ENCODE measurements at places on chromosomes 16 and 17.

DNA sequence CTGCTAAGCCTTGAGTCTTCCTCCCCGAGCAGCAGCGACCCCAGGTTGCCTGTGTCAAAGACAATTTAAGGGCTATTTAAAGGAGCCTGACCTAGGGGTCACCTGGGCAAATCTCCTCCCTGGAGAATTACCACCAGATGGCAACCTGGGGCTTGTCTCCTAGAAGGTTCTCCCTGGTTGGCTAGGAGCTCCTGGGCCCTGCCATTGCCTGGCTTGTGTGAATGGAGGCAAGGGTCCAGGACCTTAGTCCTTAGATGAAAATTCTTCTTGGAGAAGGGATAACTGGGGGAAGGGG lies 51.3 kb upstream of the TAC4 start:
- DNase-seq: no peak

- DNase-seq: no peak
Observed at GRCh38 chr17:3887804-3888203, 5.0 kb downstream of the CAMKK1 start.

- DNase-seq: no peak
Observed at GRCh38 chr17:3935825-3936355, 19.6 kb upstream of the P2RX1 start.

GRCh38 chr17:63170795-63171194 lies 204.8 kb downstream of the TANC2 start:
- DNase-seq: no peak

GRCh38 chr17:69018687-69019086 lies 42.0 kb downstream of the ABCA9 start:
- DNase-seq: no peak

GRCh38 chr16:78748220-78748929 lies 648.9 kb downstream of the WWOX start:
- DNase-seq: peak; percentile 17

DNA sequence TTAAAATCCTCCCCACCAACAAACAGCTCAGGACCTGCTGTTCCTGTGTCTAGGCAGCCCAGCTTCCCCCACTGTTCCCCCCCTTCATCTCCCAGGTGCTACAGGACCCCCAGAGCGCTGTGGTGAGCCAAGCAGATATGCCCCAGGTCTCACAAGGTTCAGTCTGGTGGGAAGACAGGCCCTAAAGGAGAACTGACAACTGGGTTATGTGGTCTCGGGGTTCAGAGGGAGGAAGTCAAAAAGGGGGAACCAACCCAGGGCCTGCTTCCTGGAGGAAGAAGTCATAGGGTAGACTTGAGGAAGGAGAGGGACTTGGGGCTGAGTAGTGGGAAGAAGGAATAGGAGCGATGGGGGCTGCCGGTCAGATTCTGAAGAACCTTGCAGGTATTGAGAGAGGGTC lies 2.6 kb downstream of the RIPOR1 start:
- DNase-seq: no peak

DNA sequence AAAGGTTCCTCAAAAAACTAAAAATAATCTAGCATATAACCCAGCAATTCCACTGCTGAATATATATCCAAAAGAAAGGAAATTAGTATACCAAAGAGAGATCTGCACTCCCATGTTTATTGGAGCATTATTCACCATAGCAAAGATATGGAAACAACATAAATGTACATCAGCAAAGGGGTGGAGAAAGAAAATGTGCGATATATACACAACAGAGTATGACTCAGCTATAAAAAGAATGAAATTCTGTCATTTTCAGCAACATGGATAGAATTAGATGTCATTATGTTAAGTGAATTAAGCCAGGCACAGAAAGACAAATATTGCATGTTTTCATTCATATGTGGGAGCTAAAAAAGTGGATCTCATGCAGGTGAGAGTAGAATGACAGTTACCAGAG lies 279.6 kb upstream of the AXIN2 start:
- DNase-seq: no peak

DNA sequence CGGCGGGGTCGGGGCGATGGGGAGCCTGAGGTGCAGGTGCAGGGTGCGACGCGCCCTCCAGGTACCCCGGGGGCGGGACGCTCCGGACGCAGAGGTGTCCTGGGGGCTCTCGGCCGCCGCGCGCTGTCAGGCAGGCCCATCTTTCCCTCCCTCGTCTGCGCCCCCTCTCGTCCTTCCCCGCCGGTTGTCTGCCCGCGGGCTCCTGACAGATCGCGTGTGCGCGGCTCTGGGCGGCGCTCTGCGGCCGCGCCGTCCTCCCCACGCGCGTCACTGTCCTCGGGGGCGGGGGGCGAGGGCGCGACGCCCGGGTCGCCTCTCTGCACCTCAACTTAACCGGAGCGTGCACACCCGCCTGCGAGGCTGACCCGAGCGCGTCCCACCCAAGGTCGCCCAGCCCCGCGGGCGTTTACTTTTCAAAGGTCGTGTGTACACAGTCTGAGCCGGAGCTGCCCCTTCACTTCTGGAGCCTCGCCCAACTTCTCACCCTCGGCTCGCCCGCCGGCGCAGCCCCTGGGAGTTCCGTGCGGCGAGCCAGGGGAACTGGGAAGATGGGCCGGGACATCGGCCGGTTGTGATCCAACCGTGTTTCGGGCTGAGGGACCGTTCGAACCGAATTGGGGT lies 512 bp downstream of the AKAP1 start:
- DNase-seq: peak; percentile 90

- peak; percentile 77 for DNase-seq
Observed at GRCh38 chr16:2532494-2533141, 1.4 kb upstream of the CEMP1 start.

DNA sequence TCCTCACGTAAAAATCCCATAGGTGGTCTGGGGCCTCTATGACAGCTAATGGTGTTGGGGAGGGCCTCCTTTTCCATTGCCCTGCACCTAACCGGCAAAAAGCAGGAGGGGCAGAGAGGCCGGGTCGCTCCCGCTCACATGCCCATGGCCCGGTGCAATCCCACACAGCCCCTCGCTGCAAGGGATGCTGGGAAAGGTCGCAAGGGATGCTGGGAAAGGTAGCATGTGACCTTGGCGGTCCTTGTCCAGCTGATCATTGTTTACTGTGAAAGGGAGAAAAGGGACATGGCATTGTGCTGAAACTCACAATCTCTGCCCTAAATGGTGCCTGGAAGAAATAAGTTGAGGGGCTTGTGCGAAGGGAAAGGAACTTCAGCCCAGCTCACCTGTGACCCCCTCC lies 10.0 kb downstream of the DEF8 start:
- DNase-seq: no peak

DNA sequence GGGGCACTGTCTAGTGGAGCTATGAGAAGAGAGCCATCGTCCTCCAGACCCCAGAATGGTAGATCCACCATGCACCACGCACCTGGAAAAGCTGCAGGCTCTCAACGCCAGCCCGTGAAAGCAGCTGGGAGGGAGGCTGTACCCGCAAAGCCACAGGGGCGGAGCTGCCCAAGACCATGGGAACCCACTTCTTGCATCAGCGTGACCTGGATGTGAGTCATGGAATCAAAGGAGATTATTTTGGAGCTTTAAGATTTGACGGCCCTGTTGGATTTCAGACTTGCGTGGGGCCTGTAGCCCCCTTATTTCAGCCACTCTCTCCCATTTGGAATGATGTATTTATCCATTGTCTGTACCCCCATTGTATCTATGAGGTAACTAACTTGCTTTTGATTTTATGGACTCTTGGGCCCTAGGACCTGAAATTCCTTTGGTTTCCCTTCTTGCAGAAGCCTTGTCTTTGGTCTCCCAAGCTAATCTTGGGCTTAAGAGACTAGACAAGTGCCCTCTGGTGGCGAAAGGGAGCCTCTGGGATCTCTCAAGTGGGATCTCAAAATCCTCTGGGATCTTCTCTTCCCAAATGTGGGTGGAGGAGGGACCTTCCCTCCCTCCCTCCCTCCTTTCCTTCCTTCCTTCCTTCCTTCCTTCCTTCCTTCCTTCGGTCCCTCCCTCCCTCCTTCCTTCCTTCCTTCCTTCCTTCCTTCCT lies 58.2 kb upstream of the HAPSTR1 start:
- no peak for DNase-seq

- peak; percentile 37 for DNase-seq
Observed at GRCh38 chr16:27401768-27402568, at the start of gene IL21R. Gene IL21R (plus strand): TSS chr16:27402174. CDS start chr16:27430072, 27,898 bp downstream.

DNA sequence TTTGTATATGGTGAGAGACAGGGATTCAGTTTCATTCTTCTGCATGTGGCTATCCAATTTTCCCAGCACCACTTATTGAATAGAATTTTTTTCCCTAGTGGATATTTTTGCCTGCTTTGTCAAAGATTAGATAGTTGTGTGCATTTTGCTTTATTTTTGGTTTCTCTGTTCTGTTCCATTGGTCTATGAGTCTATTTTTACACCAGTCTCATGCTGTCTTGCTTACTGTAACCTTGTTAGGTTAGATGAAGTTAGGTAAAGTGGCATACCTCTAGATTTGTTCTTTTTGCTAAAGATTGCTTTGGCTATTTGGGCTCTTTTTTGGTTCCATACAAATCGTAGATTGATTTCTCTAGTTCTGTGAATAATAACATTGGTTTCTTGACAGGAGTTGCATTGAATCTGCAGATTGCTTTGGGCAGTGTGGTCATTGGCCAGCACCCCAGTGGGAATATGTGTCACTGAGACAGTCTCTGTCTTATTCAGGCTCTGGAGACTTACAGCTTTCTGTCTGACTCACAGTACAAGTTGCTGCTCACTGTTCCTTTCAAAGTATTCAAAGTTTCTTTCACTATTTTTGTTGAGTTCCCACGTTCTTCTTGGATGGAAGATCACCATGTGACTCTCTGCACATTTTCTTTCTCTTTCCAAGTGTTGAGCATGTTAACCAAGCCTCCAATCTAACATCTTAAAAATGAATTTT lies 709.1 kb downstream of the CDH11 start:
- no peak for DNase-seq

DNA sequence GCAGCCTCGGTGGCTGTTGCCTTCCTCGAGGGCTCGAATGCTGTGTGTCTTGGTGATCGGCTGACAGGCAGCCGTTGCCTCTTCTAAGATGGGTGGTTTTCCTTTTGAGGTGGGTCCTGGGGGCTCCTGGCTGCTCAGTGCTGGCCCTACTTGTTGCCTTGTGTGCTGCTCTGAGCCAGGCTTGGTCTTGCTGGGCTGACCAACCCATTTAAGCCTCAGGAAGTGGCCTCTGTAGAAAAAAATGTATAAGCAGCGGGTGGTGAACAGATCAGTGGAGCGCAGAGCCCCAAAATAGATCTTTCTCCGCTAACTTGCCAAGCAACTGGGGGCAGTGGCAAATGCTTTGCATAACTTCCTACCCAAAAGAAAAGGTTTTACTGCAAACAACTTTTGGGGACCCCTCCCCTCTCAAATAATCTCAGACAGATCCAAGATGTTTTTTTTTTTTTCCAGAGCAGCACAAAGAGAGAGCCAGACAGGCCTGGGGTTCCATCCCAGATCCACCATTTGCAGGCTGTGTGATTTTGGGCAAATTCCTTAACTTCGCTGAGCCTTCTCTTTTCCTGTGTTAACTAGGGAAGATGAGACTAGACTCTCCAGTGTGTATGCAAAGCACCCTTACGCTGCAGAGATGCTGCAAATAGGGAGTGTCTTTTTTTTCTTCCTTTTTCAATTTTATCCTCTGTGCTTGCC lies 42.5 kb downstream of the PLCG2 start:
- no peak for DNase-seq

DNA sequence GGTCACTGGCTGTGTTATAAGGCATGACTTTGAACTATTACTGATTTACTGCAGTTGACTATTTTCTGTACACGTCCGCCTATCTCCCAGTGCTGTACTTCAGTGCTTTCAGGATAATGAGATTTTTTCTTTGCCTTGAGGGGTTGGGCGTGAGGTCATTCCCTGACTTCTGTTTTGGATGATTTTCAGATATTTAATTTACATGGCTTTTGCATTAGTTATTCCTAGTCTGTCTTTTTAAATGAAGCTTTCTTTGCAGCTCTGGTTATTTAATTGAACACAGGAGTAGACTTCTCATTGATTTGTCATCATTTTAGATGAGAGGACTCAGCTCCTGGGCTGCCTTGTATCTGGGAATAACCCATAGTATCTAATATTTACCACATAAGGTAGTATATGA lies 23.7 kb downstream of the WIPF2 start:
- no peak for DNase-seq

GRCh38 chr17:3260600-3260999 lies 37.6 kb downstream of the OR3A1 start:
- DNase-seq: no peak

DNA sequence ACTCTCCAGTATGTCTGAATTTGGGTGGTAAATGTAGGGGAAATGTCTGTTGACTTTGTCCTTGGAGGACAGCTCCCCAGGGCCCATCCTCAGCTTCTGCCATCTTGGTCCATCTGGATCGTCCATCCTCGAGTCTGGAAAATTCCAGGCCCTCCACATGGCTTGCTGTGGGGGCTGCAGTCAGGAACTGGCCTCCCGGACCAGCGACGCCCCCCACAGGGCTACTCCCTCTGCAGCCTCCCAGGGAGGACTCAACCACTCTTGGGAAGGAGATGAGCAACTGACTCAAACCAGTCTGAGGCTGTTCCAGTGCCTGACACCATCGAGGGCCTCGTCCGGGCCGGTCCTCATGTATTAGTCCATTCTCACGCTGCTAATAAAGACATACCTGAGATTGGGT lies 5.5 kb upstream of the ZG16B start:
- DNase-seq: no peak

GRCh38 chr17:70292366-70292765 lies 123.0 kb downstream of the KCNJ2 start:
- no peak for DNase-seq

DNA sequence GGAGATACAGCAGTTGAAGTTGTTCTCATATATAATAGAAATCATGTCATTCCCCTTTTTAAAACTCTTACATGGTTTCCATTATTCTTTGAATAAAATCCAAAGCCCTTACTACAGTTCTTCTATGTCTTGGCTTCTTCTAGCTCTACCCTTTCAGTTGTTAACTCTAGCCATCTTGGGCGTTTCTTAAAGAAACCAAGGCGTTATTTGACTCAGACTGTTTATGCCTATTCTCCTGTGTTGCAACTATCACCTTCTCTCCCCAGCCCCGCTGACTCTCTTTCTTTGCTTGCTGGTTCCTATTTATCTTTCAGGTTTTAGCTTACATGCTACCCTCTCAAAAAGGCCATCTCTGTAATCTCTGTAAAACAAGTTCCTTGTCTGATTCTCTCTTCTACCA lies 32.7 kb downstream of the NFATC3 start:
- DNase-seq: no peak

DNA sequence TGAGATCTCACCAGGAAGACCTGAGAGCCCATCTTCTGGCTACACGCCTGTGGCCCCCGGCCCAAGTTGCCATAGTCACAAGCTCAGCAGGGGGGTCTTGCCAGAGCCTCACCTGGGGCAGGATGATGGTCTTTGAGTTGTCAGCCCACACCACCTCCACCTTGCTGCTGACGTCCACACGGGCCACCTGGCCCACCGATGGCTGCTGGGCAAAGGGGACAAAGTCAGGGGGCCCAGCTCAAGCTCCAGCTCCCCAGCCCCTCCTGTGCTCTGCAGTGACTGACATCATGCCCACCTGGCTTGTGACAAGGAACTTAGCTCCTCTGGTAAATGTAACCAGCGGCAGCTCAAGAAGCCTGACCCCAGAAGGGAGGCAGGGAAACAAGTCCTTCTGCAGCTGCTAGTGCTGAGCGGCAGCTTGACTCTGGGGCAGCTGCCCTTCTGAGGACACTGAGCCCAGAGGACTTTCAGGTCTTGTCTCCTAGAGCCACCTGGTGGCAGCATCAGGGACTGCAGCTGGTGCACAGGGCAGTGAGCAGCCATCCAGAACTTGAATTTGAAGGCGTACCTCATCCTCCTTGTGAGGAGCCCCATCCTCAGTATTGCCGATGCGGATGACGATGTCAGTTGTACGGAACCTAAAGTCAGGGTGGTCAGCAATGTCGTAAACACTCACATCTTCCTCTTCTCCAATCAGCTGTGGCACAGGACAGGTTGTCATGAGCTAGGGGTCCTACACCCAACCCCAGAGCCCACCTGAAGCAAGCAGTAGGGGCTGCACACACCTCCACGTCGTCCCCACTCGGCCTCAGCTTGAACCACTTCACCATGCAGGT lies 13.5 kb downstream of the SPHK1 start:
- peak; percentile 84 for DNase-seq
